H4 (cell line): ENCODE measurements at places on chromosomes 5 and 9.
A peak's percentile ranks its signal among the peaks of the same experiment; 100 is the strongest.

- DNase-seq = no peak
Measured at GRCh38 chr9:13264788-13265187, 14.7 kb downstream of the MPDZ start.

DNA sequence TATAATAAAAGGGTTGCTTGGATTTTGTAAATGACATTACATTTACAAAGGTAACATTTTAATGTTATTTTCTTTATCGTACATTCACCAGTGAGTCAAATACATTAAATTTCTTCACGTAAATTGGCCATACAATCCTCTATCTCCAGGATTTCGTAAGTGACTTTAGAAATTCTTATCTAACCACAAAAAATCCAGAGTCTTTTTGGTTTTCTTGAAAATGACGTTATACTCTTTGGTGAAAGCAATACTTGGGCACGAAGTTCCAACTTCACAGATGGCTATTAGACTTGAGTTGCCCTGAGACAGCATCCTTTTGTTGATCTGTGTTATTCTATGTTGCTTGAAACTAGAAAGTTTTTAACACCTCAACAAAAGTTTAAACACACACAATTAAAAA is 87.4 kb upstream of the CDH10 start:
- peak; percentile 34 for DNase-seq

GRCh38 chr5:7852542-7852941 is 1.6 kb upstream of the CFAP90 start:
- DNase-seq = no peak

DNA sequence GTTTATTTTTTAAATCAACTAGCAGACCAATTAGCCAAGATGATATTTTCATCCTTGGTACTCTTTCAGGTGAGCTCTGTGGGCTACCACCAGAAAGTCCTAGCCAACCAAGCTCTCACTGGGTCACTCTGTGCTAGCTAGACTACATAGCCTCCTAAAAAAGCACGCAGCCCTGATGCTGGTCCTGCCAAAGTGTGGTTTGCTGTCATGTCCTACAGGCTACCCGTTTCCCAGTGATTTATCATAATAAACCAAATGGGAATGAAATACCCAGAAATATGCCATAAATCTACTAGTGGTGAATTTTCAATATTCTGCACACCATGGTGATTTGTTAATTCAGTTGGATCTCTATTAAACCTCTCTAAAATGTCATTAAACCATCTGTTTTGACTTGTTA is 481.4 kb downstream of the RAB3C start:
- no peak for DNase-seq

DNA sequence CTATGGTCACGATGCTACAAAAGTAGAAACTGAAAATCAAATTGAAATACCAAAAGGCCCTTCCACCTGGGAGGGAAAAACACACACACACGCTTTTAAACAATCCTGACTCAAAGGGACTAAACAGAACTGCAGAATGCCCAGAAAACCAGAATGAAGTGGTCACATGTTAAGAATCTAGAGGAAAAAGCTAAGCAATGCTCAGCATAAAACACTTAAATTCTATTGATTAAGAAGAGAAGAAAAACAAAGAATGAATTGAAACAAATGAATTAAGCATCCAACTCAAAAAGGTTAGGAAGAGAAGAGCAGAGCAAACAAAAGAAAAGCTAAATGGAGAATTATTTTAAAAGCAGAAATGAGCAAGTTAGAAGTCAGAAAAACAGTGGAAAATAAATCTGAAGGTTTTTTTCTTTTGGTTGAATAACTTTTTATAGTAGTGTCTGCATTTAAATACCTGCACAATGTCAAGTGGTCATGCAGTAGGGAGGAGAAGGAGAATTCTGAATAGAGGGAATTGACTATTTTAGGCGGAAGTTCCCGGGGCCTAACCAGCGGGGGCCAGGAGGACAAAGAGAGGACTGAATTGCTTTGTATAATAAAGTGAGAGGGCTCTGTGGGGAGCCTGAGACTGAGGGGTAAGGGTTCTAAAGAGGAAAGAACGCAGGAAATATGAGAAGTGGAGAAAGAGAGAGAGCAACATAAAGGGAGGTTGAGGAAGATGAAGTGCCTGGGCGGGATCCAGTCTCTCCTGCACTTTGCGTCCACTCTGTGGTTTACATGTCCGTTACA is 146.8 kb downstream of the ATPSCKMT start:
- DNase-seq = no peak

- DNase-seq = peak; percentile 50
Measured at GRCh38 chr5:4857761-4858160, 282.4 kb upstream of the ADAMTS16 start.

- DNase-seq = peak; percentile 57
Measured at GRCh38 chr5:168987543-168988300, 313.2 kb downstream of the SLIT3 start.

- DNase-seq = peak; percentile 76
Measured at GRCh38 chr9:92600462-92601261, 64.9 kb upstream of the ECM2 start.

- DNase-seq = peak; percentile 62
Measured at GRCh38 chr5:4511996-4512656, 628.0 kb upstream of the ADAMTS16 start.

DNA sequence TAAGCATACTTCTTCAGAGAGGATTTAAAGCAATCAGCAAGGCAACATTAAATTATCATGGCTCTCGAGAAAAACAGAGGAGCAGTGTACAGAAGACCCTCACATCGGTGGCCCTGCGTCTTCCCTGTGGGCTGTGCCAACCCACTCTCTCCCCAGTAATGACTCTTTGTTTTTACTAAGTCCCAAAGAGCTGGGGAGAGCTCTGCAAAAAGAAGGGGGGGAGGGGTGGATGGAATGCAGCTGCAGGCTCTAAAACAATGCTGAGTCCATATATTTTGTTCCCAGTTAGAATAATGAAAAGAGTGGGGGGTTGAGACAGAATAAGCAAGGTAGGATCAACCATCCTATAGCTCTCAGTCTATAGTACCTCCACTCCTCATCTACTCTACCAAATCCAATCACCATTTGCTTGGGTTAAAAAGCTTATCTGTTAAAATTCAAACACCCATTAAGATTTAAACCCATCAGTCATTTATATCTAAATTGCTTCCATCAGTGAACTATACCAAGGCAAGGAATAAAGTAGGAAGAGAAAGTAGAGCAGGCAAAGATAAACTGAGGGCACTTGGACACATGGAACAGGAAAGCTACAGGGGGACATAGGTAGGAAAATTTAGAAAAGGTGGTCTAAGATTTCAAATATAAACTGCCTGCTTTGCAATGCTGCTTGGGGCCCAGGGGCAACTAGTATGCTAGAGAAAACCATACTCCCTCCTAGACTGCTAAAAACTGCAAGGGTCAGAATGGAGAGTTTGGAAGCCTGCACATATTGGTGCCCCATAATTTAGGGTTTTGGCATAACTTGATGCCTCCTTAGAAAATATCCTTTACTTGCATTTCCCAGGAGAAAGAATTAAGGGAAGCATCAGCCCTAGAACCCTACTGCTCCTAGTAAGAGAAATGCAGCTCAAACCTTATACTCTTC is 20.6 kb downstream of the ELL2 start:
- DNase-seq = no peak

GRCh38 chr9:82732928-82733327 is 330.0 kb downstream of the RASEF start:
- no peak for DNase-seq

GRCh38 chr5:122415030-122415800 is 103.2 kb downstream of the SNCAIP start:
- peak; percentile 76 for DNase-seq

DNA sequence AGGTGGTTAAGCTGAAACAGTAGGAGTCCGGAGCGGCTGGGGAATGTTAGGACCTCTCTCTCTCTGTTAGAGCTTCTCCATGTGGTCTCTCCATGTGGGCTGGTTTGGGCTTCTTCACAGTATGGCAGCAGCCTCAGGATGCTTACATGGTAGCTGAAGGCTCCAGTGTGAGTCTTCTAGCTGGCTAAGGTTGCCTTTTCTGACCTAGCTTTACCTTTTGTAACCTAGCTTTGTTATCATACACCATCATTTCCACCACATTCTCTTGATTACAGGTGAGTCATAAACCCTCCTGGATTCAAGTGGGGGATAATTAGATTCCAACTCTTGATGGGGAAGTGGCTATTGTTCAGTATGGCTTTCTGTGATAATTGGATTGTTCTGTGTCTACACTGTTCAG is 98.5 kb downstream of the MTREX start:
- DNase-seq = no peak

- peak; percentile 67 for DNase-seq
Measured at GRCh38 chr5:75049456-75050351, 2.7 kb downstream of the GCNT4 start.

- DNase-seq = no peak
Measured at GRCh38 chr5:123610209-123610608, 98.2 kb downstream of the CSNK1G3 start.

- DNase-seq = no peak
Measured at GRCh38 chr9:109689701-109690100, 90.3 kb upstream of the PALM2AKAP2 start.

- DNase-seq = no peak
Measured at GRCh38 chr5:123719004-123719403, 207.0 kb downstream of the CSNK1G3 start.

DNA sequence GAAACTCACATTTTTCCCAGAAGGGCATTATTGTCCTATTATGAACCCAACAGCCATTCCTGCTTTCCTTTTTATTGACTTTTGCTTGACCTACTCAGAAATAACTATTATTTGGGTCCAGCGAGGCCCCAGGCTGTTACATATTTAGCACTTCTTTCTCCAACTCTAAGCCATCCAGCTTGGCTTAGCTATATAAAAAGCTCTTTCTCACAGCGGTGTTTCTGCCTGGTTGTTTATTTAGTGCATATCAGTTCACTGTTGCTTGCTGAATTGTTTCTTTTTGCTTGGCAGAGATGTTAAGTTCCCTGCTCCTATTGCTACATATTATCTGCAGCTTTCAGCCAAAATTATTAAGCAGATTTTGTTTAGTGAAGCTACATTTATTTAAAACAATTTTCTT is 1156.8 kb upstream of the SEMA6A start:
- DNase-seq = peak; percentile 23

- DNase-seq = no peak
Measured at GRCh38 chr9:107360098-107360497, 77.0 kb downstream of the RAD23B start.

GRCh38 chr9:79526149-79526672 is 45.6 kb upstream of the TLE4 start:
- no peak for DNase-seq

GRCh38 chr5:123879071-123879470 is 367.1 kb downstream of the CSNK1G3 start:
- no peak for DNase-seq
